Effector memory CD8-positive, alpha-beta T cell (primary cell): ENCODE measurements at places on chromosomes 12 and 14.

DNA sequence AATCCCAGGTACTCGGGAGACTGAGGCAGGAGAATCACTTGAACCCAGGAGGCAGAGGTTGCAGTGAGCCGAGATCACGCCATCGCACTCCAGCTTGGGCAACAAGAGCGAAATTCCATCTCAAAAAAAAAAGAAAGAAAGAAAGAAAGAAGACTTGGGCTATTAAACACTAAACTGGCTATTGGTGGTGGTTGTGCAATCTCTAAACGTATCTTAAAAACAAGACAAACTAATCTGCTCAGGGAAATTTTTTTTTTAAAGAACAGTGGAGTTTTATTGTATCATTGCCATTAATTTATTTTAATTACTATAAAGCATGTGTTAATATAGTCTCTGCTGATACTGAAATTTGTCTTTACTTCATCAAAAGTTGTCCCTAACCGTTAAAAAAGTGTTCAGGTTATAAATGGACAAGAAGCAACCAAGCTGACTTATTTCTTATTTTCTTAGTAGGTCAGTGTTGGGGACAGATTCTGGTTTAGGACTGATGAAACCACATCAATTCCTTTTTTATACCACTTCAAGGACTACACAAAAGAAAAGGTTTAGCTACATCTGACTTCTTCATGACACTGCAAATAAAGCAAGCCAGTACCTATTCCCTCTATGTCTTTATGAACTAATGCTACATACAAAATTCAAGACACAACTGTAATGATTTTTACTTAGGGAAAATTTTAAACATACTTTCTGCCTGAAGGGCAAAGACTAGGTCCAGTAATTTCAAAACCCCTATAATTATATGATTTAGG lies 68.7 kb upstream of the KRAS start:
- no peak overlapping the region for H3K27ac ChIP-seq
- H3K36me3 ChIP-seq, result no peaks in the 10 kb centered on the region
- no peak for DNase-seq
- H3K27me3 ChIP-seq, result no peaks in the 10 kb centered on the region
- H3K4me3 ChIP-seq, result no peak overlapping the region

- peaks cover 12% of the 10 kb centered on the region for H3K36me3 ChIP-seq
- H3K4me1 ChIP-seq, result peaks cover 64% of the 10 kb centered on the region
- peak overlapping the region; percentile 36 for H3K4me3 ChIP-seq
- H3K27ac ChIP-seq, result peak overlapping the region; percentile 57
Measured at GRCh38 chr14:55340482-55340881, 69.3 kb downstream of the FBXO34 start.

DNA sequence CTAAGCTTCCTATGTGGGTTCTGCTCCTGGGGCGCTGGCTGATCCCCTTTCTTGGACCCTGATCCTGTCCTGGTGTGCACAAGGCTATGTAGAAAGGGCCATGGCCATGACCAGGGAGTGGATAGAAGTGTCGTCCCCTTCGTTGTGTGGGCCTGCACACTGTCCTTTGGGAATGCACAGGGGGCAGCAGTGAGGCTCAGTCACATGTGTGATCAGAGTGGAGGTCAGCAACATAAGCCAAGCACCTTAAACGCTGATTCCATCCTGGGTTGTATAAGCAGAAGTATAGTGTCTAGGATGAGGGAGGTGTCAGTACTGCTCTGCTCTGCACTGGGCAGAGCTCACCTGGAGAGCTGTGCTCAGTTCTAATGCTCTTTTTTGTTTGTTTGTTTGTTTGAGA lies 48.4 kb downstream of the ESRRB start:
- peaks cover 35% of the 10 kb centered on the region for H3K27me3 ChIP-seq
- H3K36me3 ChIP-seq, result no peaks in the 10 kb centered on the region
- no peak overlapping the region for H3K4me3 ChIP-seq
- no peaks in the 10 kb centered on the region for H3K4me1 ChIP-seq

- no peaks in the 10 kb centered on the region for H3K27me3 ChIP-seq
- H3K4me1 ChIP-seq, result no peaks in the 10 kb centered on the region
- no peak overlapping the region for H3K27ac ChIP-seq
- DNase-seq, result no peak
- no peak overlapping the region for H3K4me3 ChIP-seq
Measured at GRCh38 chr14:94890785-94891184, 120.9 kb upstream of the GSC start.

DNA sequence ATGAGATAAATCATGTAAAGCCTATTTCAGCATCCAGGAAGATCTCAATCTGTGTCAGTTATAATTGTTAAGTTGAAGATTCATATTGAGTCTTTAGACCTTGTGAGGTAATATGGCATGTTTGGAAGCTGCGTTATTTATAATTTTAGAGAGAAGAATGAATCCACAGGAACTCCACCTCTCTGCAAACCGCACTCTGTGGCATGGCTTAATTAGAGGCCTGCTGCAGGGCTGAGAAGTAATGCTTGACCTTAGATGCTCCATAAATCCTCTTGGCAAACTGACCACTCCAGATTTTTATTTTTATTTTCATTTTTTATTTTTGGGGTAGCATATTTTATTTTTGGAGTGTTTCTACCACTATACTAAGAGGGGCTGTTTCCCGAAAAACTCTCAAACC lies 28.8 kb downstream of the BCAT1 start:
- H3K4me1 ChIP-seq, result peaks cover 8% of the 10 kb centered on the region
- H3K36me3 ChIP-seq, result no peaks in the 10 kb centered on the region
- H3K27me3 ChIP-seq, result no peaks in the 10 kb centered on the region
- no peak for DNase-seq
- H3K27ac ChIP-seq, result no peak overlapping the region

- no peak for DNase-seq
- peak overlapping the region; percentile 0 for H3K27ac ChIP-seq
- no peak overlapping the region for H3K4me3 ChIP-seq
Measured at GRCh38 chr14:106690333-106690891, 1164.0 kb downstream of the TMEM121 start.

DNA sequence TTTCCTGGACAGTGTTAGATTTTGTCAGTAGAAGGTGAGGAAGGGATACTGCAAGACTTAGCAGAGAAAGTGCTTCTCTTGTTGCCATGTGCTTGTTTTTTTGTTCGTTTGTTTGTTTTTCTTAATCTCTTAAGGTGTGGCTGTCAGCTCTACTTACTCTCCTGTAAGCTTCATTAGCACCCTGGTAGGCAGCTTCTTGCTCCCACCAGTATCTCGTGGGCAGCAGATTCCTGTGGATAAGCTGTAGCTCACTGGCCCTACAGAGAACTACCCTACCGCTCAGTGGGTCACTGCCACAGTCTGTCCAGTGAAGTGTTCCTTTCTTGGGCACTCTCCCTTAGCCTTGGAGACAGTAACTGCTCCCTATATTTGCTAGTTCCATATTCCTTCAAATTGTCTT lies 30.1 kb downstream of the VRK1 start:
- no peak overlapping the region for H3K4me3 ChIP-seq
- no peaks in the 10 kb centered on the region for H3K27me3 ChIP-seq
- H3K36me3 ChIP-seq, result no peaks in the 10 kb centered on the region
- peaks cover 27% of the 10 kb centered on the region for H3K4me1 ChIP-seq

DNA sequence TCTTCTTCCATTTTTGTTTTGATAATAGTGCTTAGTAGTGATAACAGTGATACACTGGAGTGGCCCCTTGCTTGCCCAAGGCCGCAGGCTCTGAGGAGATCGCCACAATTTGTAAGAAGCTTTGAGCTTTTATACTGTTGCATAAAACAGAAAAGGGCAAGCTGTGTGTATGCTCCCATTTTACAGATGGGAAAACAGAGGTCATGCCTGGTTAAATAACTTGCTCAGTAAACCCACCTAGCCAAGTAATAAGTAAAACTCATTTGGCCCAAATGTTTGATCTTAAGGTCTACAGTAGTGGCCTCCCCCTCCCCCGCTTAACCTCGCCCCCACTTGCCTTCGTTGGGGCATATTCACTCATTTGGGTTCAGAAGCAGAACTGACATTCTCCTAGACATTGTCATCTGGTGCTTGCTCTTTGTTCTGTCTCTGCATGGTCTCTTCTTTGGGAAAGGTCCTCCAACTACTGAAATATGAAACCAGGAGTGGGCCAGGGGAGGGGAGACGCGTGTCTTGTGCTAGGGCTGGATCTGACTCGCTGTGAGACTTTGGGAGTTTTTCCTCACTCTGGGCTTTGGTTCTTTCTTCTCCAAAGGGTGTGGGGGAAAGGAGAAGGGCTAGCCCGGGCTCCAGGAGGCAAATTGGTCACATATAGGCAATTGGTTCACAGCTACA lies 88.1 kb downstream of the PAPOLA start:
- H3K4me1 ChIP-seq, result peaks cover 6% of the 10 kb centered on the region
- no peak overlapping the region for H3K27ac ChIP-seq
- no peaks in the 10 kb centered on the region for H3K36me3 ChIP-seq
- no peak for DNase-seq
- peaks cover 20% of the 10 kb centered on the region for H3K27me3 ChIP-seq

DNA sequence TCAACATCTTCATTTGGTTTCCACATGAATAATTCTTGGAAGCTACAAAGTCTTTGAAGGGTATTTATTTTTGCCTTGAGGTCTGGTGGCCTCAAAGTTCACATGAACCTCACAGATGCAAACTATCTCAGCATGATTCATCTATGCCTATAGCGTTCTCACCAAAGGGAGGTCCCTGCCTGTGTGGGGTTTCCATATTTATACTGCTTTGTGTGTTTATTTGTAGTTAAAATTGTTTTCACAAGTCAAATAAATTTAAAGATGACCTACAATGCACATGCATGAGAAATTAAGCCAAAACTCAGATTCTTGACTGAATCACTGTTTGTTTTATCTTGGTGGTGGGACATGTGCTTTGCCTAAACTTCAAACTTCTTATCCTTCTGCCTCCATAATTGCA lies 176.7 kb downstream of the PPM1H start:
- peaks cover 45% of the 10 kb centered on the region for H3K27me3 ChIP-seq
- no peak overlapping the region for H3K4me3 ChIP-seq
- H3K27ac ChIP-seq, result no peak overlapping the region
- no peaks in the 10 kb centered on the region for H3K36me3 ChIP-seq
- no peaks in the 10 kb centered on the region for H3K4me1 ChIP-seq

GRCh38 chr12:95997911-95998510 lies 1.9 kb upstream of the HAL start:
- H3K27me3 ChIP-seq, result no peaks in the 10 kb centered on the region
- no peak for DNase-seq
- H3K27ac ChIP-seq, result no peak overlapping the region
- H3K4me1 ChIP-seq, result peaks cover 6% of the 10 kb centered on the region
- peaks cover 30% of the 10 kb centered on the region for H3K36me3 ChIP-seq

DNA sequence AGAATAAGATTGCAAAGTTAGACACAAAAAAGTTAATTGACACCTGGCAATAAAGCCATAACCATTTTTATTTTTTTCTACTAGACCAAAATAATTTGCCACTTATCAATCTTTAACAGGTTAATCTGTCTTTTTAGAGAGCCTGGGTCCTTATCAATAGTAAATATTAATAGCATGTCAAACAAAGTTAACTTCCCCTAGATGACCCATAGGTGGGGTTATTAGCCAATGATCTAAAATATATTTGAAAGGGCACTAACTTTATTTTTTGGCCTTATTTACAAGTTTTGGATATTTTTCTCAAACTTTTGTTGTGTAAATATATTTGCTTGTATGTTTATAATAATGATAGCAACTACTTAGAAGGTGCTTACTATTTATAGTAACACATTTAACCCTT lies 3.9 kb downstream of the ANKRD33 start:
- H3K27ac ChIP-seq, result no peak overlapping the region
- no peak overlapping the region for H3K4me3 ChIP-seq
- H3K36me3 ChIP-seq, result no peaks in the 10 kb centered on the region
- peaks cover 22% of the 10 kb centered on the region for H3K27me3 ChIP-seq

DNA sequence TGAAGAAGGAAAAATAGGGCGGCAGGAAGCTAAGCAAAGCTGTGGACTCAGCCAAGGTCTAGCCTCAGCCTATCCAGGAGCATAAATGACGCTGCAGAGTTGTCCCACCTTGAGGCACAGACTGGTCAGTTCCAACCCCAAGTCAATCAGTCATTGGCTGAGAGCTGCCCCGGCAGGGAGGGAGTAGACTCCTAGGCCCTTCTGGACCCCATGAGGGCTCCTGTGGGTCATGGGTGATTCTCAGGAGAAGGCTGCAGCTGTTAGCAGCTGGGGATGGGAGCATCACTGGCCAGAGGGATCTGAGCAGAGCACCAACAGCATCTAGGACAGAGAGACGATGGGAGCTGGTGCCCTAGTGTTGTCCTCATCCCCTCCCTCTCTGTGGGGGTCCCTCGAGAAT lies 51.8 kb upstream of the ESRRB start:
- peaks cover 26% of the 10 kb centered on the region for H3K27me3 ChIP-seq
- H3K27ac ChIP-seq, result no peak overlapping the region
- no peak overlapping the region for H3K4me3 ChIP-seq
- no peaks in the 10 kb centered on the region for H3K36me3 ChIP-seq

GRCh38 chr12:132786192-132786591 lies 24.6 kb upstream of the ANKLE2 start:
- DNase-seq, result no peak
- H3K4me3 ChIP-seq, result no peak overlapping the region
- no peaks in the 10 kb centered on the region for H3K27me3 ChIP-seq
- no peak overlapping the region for H3K27ac ChIP-seq
- H3K4me1 ChIP-seq, result peaks cover 6% of the 10 kb centered on the region

DNA sequence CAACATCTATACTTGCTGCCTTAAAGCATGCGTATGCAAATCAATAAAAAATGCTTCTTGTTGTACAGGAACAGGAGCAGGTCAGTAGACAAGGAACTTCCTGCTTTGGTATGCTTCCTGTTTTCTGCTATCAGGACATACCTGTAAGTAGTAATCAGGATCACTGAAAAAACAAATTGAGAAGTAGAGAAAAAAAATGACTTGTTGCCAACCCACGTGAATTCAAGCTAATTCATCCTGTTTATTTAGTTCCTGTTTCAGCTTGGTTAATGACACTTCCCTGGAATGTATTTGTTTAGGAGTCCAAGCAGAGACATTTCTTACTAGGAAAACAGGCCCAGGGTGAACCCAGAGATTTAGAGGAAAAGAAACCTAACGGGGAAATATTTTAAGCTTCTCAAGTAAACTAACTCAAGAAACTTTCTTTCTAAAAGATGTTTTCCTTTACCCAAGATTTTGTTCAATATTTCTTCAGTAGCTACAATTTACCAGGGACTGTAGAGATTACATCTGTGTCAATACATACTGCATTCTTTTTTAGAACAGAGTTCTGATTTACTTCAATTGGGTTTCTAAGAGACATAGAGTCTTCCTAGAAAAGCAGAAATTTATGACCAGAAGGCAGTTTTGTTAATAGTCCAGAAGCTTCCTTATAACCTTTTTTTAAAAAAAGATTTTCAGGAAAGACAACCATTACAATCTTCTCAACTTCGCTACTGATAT lies 124.2 kb downstream of the PAWR start:
- H3K27ac ChIP-seq, result no peak overlapping the region
- H3K4me1 ChIP-seq, result no peaks in the 10 kb centered on the region
- no peaks in the 10 kb centered on the region for H3K36me3 ChIP-seq

DNA sequence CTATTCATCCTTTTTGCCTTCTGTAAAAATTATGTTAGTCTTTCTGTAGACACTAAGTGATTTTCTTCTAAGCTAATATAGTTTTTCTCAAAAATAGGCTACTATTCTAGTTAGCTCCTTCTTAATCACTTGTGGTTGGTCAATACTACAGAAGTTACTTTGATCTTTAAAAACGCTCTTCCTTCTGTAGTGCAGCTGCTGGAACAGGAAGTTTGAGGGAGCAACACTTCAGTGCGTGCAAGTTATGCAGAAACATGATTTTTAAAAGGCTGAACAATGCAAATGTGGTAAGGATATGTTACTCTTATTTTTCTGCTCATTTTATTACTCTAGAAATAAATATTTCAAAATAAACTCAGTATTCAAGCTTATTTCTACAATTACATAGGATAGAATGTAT lies 11.1 kb upstream of the RERGL start:
- no peaks in the 10 kb centered on the region for H3K4me1 ChIP-seq
- no peaks in the 10 kb centered on the region for H3K36me3 ChIP-seq
- no peak for DNase-seq
- no peaks in the 10 kb centered on the region for H3K27me3 ChIP-seq
- H3K4me3 ChIP-seq, result no peak overlapping the region
